ENCODE measurements at places on chromosomes 6 and 20. TPM values are rescaled to one million over a fixed set of nuclear protein-coding genes. Genes with fewer than 3 reads are reported as not detected.

- H3K4me3 ChIP-seq = no peak overlapping the region
- no peaks in the 10 kb centered on the region for H3K27me3 ChIP-seq
- H3K27ac ChIP-seq = no peak overlapping the region
- DNase-seq = no peak
- H3K4me1 ChIP-seq = no peaks in the 10 kb centered on the region
Observed at GRCh38 chr6:128259029-128259724, 261.2 kb downstream of the PTPRK start.

GRCh38 chr6:4402477-4402976 is 267.2 kb upstream of the ECI2 start:
- H3K4me3 ChIP-seq = peak overlapping the region; percentile 23
- peak; percentile 42 for DNase-seq

- no peak overlapping the region for H3K4me3 ChIP-seq
- DNase-seq = peak; percentile 95
- no peaks in the 10 kb centered on the region for H3K27me3 ChIP-seq
- peaks cover 73% of the 10 kb centered on the region for H3K4me1 ChIP-seq
- peaks cover 4% of the 10 kb centered on the region for H3K36me3 ChIP-seq
- H3K27ac ChIP-seq = peak overlapping the region; percentile 98
Observed at GRCh38 chr20:33423141-33423834, 20.3 kb downstream of the SNTA1 start.

GRCh38 chr6:79373246-79373645 is 138.8 kb upstream of the HMGN3 start:
- no peaks in the 10 kb centered on the region for H3K36me3 ChIP-seq
- no peak overlapping the region for H3K4me3 ChIP-seq
- H3K27me3 ChIP-seq = no peaks in the 10 kb centered on the region
- H3K4me1 ChIP-seq = no peaks in the 10 kb centered on the region
- DNase-seq = no peak

DNA sequence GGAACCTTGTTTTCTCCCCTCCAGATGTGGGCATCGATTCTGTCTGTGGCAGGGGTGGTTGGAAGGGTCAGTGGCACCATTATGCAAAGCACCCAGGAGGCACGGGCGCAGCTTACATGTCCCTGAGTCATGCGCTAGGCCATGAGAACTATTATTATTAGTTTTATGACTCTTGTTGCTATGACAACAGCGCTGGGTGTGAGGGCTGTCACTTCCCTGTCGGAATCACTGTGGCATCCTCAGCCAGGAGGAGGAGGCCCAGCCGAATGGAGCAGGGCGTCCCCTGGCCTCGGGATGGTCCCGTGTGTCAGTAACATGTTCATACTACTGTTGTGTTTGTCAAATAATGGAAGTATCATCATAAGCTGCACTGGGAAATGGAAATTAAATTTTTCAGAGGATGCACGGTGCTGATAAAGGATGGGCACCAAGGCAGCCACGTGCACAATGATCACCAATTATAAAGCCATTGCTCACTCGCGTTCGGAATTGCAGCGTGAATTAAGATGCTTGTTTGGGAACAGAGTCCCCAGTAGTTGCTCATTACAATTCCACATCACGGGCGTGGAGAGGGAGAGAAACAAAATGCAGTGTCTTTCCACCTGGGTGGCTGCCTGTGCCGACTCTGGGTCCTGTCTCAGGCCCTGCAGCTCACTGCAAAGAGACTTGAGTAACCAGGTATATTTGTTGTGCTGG is 247.9 kb downstream of the CDH4 start:
- no peaks in the 10 kb centered on the region for H3K36me3 ChIP-seq
- DNase-seq = no peak
- peaks cover 2% of the 10 kb centered on the region for H3K27me3 ChIP-seq
- no peak overlapping the region for H3K27ac ChIP-seq
- H3K4me3 ChIP-seq = no peak overlapping the region

GRCh38 chr6:169321546-169321945 is 67.9 kb upstream of the THBS2 start:
- no peak for DNase-seq
- H3K4me3 ChIP-seq = no peak overlapping the region
- H3K36me3 ChIP-seq = no peaks in the 10 kb centered on the region
- H3K27me3 ChIP-seq = no peaks in the 10 kb centered on the region

GRCh38 chr6:21754891-21755290 is 161.3 kb downstream of the SOX4 start:
- H3K27ac ChIP-seq = no peak overlapping the region
- H3K4me3 ChIP-seq = no peak overlapping the region
- no peaks in the 10 kb centered on the region for H3K27me3 ChIP-seq
- DNase-seq = no peak

GRCh38 chr20:496126-496696 is 33.9 kb upstream of the TBC1D20 start:
- no peak overlapping the region for H3K4me3 ChIP-seq
- peaks cover 96% of the 10 kb centered on the region for H3K36me3 ChIP-seq
- no peak for DNase-seq
- H3K4me1 ChIP-seq = peaks cover 24% of the 10 kb centered on the region
- peak overlapping the region; percentile 64 for H3K27ac ChIP-seq
- no peaks in the 10 kb centered on the region for H3K27me3 ChIP-seq

GRCh38 chr6:160967833-160968232 is 23.7 kb upstream of the MAP3K4 start:
- H3K36me3 ChIP-seq = no peaks in the 10 kb centered on the region
- H3K4me1 ChIP-seq = no peaks in the 10 kb centered on the region
- H3K27me3 ChIP-seq = no peaks in the 10 kb centered on the region
- no peak overlapping the region for H3K4me3 ChIP-seq

DNA sequence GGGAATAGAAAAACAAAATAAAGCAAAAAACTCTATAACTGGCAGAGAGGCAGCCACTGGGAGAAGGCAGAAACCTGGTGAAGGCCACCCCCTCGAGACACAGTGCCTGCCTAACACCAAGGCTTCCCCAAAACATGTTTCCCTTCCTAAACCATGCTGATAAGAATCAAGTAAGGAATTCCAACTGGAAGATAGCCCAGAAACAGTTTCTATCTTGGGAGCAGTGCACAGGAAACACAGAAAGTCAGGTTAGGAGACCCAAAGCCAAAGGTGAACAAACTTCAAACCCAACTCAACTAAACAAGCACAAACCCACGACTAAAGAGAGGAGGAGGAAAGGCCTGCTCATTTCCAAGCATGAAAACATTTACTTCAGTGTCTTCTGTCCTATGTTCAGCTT is 433.7 kb upstream of the RGS17 start:
- H3K27me3 ChIP-seq = no peaks in the 10 kb centered on the region
- DNase-seq = no peak
- no peaks in the 10 kb centered on the region for H3K4me1 ChIP-seq

- DNase-seq = no peak
- H3K36me3 ChIP-seq = no peaks in the 10 kb centered on the region
- H3K27me3 ChIP-seq = no peaks in the 10 kb centered on the region
- no peaks in the 10 kb centered on the region for H3K4me1 ChIP-seq
- H3K27ac ChIP-seq = no peak overlapping the region
Observed at GRCh38 chr20:5731753-5732366, 18.3 kb upstream of the SHLD1 start.

DNA sequence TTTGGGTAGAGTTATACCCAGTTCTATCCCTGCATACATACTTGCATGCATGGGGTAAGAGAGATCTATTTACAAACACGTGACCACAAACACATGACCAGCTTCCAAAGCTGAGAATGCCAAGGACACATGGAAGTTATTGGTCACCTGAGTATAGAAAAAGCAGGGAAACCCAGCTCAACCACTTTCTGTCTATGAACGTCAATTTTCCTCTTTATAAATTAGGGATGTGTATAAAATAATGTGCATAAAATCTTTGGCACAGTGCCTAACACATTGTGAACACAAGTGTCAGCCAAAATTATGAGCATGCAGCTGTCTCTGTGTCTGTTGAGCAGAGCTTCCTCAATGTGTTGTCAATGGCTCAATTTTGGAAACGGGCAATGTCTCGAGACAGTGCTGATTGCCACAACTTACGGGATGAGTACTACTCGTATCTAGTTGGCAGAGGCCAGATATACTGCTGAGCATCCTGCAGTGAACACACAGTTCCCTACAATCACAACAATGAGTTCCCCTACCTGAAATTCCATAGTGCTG is 44.9 kb downstream of the TPD52L1 start:
- no peak overlapping the region for H3K4me3 ChIP-seq
- H3K27me3 ChIP-seq = no peaks in the 10 kb centered on the region
- H3K4me1 ChIP-seq = peaks cover 95% of the 10 kb centered on the region
- H3K36me3 ChIP-seq = no peaks in the 10 kb centered on the region
- H3K27ac ChIP-seq = peak overlapping the region; percentile 89

DNA sequence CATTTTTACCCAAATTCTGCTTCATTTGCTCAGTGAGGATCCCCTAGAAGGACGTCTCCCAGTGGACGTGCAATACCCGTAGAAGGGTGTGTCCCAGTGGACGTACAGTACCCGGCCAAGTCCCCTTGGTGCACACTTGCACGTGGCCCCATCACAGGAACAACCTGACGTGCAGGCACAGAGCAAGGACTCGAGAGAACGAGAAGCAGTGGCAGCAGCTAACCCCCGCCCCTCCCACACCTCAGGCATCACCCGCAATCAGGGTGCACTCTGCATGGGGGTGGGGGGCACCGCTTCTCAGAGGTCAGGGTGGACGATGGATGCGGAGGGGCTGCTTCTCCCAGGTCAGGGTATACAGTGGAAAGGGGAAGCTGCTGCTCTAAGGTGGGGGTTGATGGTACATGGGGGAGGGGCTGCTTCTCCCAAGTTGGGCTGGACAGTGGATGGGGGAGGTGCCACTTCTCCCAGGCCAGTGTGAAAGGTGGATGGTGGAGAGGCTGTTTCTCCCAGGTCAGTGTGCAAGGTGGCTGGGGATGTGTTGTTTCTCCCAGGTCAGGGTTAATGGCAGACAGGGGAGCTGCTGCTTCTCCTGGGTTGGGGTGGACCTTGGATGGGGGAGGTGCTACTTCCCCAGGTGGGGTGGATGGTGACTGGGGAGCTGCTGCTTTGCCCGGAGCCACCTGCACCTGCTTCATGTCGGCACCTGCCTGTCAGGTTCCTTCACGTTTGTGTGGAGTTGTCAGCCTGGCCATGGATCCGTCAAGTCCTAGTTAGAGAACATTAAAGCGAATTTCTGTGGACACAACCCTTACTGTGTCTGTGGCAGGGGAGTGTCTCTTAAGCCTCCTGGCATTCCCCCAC is 1.0 kb upstream of the THBS2 start:
- H3K4me3 ChIP-seq = no peak overlapping the region
- peaks cover 3% of the 10 kb centered on the region for H3K4me1 ChIP-seq
- H3K27me3 ChIP-seq = peaks cover 8% of the 10 kb centered on the region
- DNase-seq = no peak
- no peak overlapping the region for H3K27ac ChIP-seq

GRCh38 chr6:158154816-158155215 is 13.2 kb downstream of the SERAC1 start:
- no peaks in the 10 kb centered on the region for H3K27me3 ChIP-seq
- DNase-seq = no peak
- peaks cover 32% of the 10 kb centered on the region for H3K36me3 ChIP-seq
- H3K27ac ChIP-seq = no peak overlapping the region
- no peak overlapping the region for H3K4me3 ChIP-seq
- H3K4me1 ChIP-seq = no peaks in the 10 kb centered on the region

DNA sequence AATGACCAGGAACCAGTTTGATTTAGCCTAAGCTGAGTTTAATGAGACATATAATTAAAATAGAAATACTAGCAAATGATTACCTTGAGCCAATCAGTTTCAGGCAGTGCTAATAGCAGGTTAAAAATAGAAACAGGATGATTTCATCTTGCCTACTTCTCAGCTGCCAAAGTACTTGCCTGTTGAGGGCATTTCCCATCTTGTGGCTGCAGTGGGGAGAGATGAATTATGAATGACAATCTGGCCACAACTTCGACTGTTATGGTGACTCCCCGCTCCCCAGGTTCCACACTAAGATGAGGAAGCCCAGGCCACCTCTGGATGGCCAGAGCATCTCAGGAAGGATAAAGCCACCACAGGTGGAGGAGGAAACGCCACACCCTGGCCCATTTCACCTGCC is 31.3 kb downstream of the MBOAT1 start:
- no peaks in the 10 kb centered on the region for H3K4me1 ChIP-seq
- H3K27me3 ChIP-seq = peaks cover 1% of the 10 kb centered on the region
- H3K4me3 ChIP-seq = no peak overlapping the region
- no peak for DNase-seq
- no peaks in the 10 kb centered on the region for H3K36me3 ChIP-seq

DNA sequence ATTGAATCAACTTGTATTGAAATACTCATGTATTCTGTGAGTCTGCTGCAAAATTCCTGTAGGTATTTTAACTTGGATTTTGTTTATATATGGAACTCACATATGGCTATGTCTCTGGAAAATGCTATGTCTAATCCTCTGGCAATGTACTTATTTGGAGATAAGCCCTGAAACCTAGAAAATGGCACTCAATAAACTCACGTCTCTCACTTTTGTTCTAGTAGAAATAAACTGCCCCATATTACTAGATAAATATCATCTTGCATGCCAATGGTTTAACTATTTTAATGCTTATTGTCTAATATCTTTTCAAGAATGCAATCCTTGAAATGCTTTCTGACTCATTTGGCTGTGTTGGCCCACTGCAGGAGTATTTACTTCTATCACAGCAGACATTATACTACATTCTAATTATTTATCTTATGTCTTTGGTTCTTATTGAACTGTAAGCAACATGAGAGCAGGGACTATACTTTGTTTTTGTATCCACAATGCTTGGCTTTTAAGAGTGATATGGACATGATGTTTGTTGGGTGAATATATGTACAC is 292.2 kb upstream of the RSPO3 start:
- no peaks in the 10 kb centered on the region for H3K27me3 ChIP-seq
- H3K4me1 ChIP-seq = no peaks in the 10 kb centered on the region
- no peak for DNase-seq

GRCh38 chr6:107576852-107577251 is 86.9 kb downstream of the SOBP start:
- H3K4me1 ChIP-seq = no peaks in the 10 kb centered on the region
- H3K4me3 ChIP-seq = no peak overlapping the region
- no peak overlapping the region for H3K27ac ChIP-seq
- no peaks in the 10 kb centered on the region for H3K27me3 ChIP-seq
- DNase-seq = no peak

- H3K36me3 ChIP-seq = no peaks in the 10 kb centered on the region
- peaks cover 23% of the 10 kb centered on the region for H3K4me1 ChIP-seq
- no peak for DNase-seq
- no peak overlapping the region for H3K4me3 ChIP-seq
- H3K27ac ChIP-seq = no peak overlapping the region
Observed at GRCh38 chr6:128358244-128358776, 162.1 kb downstream of the PTPRK start.

GRCh38 chr6:97850458-97851212 is 567.6 kb upstream of the MMS22L start:
- DNase-seq = no peak
- H3K27ac ChIP-seq = no peak overlapping the region
- H3K4me1 ChIP-seq = no peaks in the 10 kb centered on the region
- H3K36me3 ChIP-seq = no peaks in the 10 kb centered on the region

The IPCEF1 gene
- 0.08 TPM for polyA plus RNA-seq

The CPNE5 gene
- polyA plus RNA-seq = 1.7 TPM

The MOG gene
- 0.08 TPM for polyA plus RNA-seq

The MDFI gene
- polyA plus RNA-seq = 0.53 TPM

The TMEM151B gene
- polyA plus RNA-seq = not detected

The STMN3 gene
- 2.7 TPM for polyA plus RNA-seq

The WFDC10B gene
- not detected for polyA plus RNA-seq

The TMEM200A gene
- polyA plus RNA-seq = 0.05 TPM

The CFAP206 gene
- 0.70 TPM for polyA plus RNA-seq

The CBLN4 gene
- polyA plus RNA-seq = 0.01 TPM

The TRIM38 gene
- polyA plus RNA-seq = 5.8 TPM

The SAMD5 gene
- 0.03 TPM for polyA plus RNA-seq

The SLC17A1 gene
- polyA plus RNA-seq = not detected

The ULBP3 gene
- polyA plus RNA-seq = 0.55 TPM

The CD93 gene
- polyA plus RNA-seq = 9.5 TPM

The MAFB gene
- 11.0 TPM for polyA plus RNA-seq

Data from psoas muscle (tissue), 8 donors.